Femur (tissue), 1 donor: ENCODE measurements at places on chromosomes 2 and 18.

DNA sequence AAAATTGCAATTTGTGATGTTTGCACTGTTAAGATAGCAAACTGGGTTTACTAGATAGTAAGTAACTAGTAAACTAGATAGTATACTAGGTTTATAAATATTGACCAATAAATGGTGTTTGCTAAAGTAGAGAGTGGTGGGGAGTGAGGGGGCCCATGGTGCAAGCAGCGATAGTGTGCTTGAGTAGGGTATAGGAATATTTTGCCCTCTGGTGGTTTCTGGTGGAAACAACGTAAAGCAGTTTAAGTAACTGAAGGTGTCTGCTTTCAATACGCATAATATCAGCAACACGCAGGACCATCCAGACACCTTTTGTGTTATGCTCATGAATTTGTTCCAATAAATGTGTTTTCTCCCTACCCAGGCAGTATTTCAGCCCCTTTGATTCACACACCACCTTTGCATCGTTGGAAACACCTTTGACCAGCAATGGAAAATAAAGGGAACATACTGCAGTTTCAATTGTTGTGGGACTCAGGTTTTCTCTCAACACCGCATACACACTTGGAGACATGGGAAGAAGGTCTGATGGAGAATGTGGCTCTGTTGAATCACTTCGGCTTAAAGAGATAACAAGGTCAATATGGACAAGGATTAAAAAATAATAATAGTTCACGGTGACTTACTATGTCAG, 16.7 kb upstream of the STAT1 start:
- no peak for DNase-seq

DNA sequence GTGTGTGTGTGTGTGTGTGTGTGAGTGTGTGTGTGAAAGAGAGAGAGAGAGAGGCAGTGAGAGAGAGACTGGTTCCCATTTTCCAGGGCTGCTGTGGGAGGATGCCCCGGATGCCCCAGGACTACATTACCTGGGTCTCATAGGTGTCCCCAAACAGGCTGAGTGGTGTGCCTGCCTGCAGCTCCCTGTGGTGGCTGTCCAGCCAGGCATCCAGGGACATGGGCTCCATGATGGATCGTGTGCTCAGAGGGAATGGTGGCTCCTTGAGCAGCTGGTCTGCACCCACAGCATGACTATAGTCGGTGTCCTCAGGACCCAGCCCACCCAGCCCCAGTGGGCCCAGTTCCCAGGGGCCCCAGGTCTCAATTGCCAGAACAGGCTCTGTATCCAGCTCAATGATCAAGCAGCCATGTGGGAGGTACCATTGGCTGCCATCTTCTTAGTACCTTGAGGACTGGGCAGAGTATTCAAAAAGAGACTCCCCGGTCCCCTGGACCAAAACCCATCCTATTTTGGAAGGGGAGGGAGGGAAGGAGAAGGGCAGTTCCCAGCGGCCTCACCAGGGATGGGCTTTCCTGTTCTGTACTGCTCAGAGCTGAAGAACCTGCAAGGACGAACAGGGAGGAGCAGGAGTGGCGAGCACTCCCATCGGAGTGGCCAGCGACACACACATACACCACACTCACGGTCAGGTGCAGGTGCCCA, 5.8 kb upstream of the OXER1 start:
- DNase-seq = no peak

DNA sequence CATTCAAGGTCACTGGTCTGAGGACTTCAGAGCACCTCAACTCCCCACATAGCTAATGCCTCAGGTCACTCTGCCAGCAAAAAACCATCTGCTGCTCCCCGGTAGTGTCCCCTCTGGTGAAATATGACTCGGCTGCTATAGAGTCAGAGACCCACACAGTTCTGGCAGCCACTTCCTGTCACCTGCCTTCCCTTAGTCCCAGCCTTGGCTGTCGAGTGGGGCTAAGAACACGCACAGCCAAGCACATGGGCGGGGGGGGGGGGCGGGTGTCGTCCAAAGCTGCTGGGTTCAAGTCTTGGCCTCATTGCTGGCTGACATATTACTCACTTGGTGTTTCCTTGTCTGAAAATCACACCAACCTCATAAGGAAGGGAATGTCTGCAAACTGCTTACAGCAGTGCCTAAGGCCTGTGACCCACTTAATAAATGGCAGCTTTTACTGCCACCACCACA, 37.5 kb downstream of the POLR1A start:
- DNase-seq = no peak

GRCh38 chr18:48777026-48777743, 173.6 kb downstream of the SMAD7 start:
- DNase-seq = peak; percentile 74

DNA sequence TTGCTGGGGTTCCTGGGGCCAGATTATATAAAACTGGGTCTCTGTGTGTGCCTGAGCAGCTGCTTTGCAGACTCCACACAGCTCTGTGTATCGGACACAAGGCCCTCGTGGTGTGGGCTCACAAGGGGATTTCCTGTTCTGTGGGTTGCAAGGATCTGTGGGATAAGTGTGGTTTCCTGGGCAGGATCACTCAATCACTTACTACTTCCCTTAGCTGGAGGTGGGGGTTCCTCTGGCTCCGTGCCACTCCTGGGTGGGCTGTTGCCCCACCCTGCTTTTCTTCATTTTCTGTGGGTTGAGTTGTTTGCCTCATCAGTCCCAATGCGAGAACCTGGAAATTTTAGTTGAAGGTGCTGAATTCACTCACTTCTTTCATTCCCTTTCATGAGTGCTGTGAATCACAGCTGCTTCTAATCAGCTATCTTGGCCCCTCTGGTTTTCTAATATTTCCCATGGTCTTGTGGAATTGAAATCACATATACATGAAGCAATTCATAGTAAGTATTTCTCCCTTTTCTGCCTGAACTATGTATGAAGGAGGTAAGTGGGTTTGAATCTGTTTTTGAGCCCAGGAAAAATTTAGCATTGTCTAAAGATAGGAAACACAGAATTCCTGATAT, 196.3 kb downstream of the DCDC2C start:
- no peak for DNase-seq

GRCh38 chr18:993560-993959, 88.9 kb downstream of the ADCYAP1 start:
- DNase-seq = no peak

GRCh38 chr18:66895631-66896030, 291.7 kb upstream of the CDH19 start:
- DNase-seq = no peak

DNA sequence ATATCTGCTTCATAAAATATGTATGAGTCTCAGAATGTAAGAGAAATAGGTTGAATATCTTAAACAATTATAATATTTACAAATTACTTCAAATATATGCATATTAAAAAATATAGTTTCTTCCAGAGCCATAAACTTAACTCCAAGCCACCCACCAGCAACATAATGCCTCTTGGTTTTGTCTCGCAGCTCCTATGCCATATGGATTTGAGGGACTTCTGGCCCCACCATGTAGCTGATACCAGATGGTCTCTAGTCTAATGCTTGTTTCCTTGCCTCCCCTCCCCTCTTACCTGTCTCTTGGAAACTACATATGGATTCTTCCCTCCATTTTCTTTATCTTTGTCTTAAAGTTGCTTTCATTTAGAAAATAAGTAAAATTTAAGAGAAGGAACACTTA, 114.3 kb downstream of the GCA start:
- no peak for DNase-seq

- peak; percentile 4 for DNase-seq
Observed at GRCh38 chr18:13433685-13434084, 215.1 kb downstream of the LDLRAD4 start.

GRCh38 chr2:127086990-127087790, 19.8 kb downstream of the BIN1 start:
- peak; percentile 92 for DNase-seq

- no peak for DNase-seq
Observed at GRCh38 chr2:39715822-39716221, 50.1 kb downstream of the TMEM178A start.

DNA sequence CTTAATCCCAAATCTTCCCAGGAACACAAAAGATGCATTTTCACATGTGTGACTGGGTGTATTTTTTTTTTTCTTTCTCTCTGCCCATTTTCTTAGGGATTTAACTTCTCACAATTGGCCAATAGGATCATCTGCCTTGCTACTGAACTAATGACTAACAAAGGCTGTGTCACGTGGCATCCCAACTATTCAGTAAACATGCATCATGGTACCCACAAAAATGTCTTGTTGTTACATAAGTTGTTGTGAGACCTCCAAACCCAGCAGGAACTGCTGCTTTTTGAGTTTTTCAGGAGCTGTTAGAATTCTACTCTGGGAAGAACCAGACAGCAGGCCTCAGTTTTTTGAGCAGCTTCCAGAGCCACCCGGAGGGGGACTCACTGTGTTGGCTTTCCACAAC, 31.9 kb downstream of the GAD1 start:
- no peak for DNase-seq

DNA sequence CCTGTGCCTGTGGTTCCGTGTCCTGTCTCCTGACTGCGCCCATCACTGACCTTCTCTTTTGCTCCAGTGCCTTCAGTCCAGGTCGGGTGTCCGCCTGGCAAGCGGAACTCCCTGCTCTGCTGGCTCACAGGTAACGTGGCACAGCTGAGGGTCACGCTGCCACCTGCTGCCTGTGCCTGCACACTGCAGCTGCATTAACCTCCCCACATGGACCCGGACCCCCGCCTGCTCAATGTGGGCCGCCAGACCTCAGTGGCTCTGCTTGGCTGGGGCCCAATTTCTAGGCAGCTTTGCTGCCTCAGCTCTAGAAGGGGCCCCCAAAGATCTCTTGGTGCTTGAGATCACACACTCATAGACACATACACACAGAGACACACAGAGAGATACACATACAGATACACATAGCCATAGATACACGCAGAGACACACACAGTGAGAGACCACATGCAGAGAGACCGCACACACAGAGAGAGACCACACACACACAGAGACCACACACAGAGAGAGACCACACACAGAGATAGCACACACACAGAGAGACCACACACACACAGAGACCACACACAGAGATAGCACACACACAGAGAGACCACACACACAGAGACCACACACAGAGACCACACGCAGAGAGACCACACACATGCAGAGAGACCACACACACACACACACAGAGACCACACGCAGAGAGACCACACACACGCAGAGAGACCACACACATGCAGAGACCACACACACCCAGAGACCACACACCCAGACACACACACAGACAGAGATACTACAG, 14.9 kb upstream of the CNNM3 start:
- DNase-seq = peak; percentile 82

DNA sequence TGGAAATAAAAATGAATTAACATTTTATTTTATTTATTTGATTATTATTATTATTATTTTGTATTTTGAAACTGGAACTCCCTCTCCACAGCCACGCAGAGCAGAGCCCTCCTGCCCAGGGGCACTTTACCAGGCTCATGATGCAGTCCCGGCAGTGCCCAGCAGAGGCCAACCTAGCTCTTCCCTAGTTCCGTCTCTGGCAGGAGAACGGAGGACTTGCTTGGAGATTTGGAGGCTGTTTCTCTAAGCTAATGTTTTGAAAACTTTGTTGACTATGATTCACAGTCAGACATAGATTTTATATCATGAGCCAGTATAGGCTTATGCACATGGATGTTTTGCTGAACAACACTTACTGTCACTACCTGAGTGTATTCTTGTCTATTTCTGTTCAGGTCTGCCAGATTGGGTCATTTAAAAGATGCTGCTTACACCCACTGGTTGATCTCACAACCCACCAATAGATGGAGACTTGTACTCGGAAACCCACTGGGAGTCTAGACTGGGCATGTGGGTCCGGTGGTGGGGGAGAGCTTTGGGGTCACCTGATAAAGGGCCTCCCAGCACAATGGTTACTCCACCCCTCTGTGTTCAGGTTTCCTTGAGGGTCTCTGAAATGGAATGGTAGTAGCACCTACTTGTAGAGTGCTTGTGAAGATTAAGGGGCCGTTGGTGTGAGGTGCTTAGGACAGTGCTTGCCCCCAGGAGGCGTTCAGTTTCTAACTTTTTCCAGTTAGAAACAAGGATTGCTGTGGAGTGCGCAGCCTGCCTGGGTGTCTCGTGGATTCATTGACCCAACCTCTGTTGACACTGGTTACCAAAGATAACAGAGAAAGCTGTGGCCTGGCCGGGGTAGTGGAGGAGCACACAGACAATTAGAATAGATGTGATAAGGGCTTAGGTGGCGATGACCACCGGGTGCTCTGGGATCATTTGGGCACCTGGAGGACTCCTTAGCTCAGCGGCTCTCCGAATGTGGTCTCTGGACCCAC, 177.3 kb downstream of the HAUS1 start:
- peak; percentile 82 for DNase-seq

GRCh38 chr2:231276987-231277386, 78.6 kb downstream of the ARMC9 start:
- no peak for DNase-seq

- peak; percentile 31 for DNase-seq
Observed at GRCh38 chr18:47175283-47175897, 774 bp downstream of the IER3IP1 start.

- DNase-seq = no peak
Observed at GRCh38 chr18:56795381-56795780, 144.2 kb downstream of the WDR7 start.

DNA sequence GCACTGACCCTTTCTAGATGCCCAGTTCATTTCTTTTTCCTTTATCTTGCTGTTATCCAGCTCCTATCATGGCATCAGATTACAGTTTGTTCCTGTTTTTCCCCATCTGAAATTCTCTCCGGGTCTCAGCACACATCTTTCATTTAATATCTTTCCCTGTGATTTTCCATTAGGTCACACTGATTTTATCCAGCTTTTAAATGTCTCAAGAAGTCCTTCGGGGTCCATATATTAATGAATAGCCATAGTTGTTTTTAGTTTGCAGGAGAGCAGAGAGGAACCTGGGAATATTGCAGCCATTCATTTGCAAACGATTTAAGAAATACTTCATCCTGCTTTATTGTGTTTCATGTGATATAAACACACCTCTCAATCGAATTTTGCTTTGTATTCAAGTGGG, 374.2 kb downstream of the TDRD15 start:
- DNase-seq = no peak

GRCh38 chr2:211144078-211144477, 587.7 kb downstream of the CPS1 start:
- DNase-seq = no peak

- DNase-seq = no peak
Observed at GRCh38 chr2:185202381-185202780, 536.2 kb upstream of the FSIP2 start.

- DNase-seq = no peak
Observed at GRCh38 chr2:121388371-121388770, 103.4 kb upstream of the TFCP2L1 start.

DNA sequence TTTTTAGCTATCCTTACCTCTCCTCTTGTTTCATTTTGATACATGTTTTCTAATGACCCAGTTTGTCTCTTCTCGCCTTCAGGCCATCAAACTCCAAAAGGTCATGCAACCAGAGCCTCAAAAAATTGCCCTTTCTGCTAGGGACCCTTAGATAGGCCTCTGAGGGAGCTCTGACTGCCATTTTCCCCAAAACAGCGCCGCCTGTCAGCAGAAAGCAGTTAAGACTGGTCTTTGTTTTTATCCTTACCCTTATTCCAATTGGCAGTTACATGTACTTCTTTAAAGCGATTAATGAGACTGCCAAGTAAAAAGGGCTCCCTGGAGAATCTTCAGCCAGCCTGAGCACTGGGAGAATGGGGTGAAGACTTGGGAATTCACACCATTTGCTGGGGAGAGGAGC, 55.1 kb upstream of the RIT2 start:
- no peak for DNase-seq

- DNase-seq = peak; percentile 37
Observed at GRCh38 chr2:117832905-117833613, 18.6 kb downstream of the DDX18 start.

- DNase-seq = no peak
Observed at GRCh38 chr2:118058951-118059350, 29.3 kb upstream of the INSIG2 start.
